Activated CD4-positive, alpha-beta T cell treated with anti-CD3 and anti-CD28 coated beads for 1 hour (primary cell): ENCODE measurements at places on chromosomes 5 and 9.

GRCh38 chr5:41156739-41157138, 56.6 kb downstream of the C6 start:
- DNase-seq, result no peak

- DNase-seq, result no peak
Measured at GRCh38 chr5:67414712-67415111, 218.1 kb upstream of the CD180 start.

GRCh38 chr5:59020611-59021285, 437.9 kb downstream of the RAB3C start:
- no peak for DNase-seq

DNA sequence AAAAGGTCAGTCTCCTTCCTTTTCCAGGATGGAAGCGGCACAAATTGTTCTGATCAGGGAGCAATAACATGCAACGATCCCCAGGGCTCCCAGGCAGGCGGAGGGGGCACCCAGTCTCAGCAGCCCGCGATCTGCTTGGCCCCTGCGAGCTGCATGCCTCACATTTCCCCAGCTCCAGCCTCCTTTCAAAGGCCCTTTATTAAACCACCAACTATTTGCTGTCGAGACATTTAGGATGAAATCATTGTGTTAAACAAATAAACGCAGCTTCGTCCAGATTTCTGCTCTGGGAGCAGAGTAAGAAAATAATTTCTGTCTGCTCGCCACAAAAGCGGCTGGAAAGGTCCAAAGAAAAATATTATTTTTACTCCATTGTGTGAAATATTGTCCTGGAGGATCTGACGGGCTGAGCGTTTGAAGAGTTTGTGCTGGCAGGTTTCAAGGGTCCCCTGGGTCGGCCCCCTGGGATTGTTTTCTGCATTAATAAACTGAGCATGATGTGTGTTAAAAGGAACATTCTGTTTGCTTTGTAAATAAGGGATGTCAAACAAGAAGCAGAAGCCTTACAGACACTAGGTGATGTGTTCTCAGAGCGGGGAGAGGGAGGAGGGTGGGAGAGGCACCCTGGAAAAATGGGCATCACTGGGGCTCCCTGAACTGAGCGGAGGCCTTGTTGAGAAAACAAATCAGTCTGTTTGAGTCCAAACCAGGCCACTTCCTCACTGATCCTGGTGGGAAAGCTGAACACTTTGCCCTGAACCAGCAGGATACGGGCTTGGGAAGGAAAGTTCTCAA, 110.1 kb downstream of the FOXD1 start:
- DNase-seq, result no peak

- DNase-seq, result no peak
Measured at GRCh38 chr5:150502106-150502505, 5.8 kb upstream of the NDST1 start.

GRCh38 chr5:130706696-130707095, 458.4 kb downstream of the HINT1 start:
- no peak for DNase-seq

GRCh38 chr5:179869641-179870402, 11.2 kb upstream of the MRNIP start:
- DNase-seq, result no peak

GRCh38 chr5:133750356-133750755, 138.0 kb upstream of the FSTL4 start:
- no peak for DNase-seq

- DNase-seq, result no peak
Measured at GRCh38 chr9:114880291-114880745, 50.1 kb downstream of the TNFSF8 start.

DNA sequence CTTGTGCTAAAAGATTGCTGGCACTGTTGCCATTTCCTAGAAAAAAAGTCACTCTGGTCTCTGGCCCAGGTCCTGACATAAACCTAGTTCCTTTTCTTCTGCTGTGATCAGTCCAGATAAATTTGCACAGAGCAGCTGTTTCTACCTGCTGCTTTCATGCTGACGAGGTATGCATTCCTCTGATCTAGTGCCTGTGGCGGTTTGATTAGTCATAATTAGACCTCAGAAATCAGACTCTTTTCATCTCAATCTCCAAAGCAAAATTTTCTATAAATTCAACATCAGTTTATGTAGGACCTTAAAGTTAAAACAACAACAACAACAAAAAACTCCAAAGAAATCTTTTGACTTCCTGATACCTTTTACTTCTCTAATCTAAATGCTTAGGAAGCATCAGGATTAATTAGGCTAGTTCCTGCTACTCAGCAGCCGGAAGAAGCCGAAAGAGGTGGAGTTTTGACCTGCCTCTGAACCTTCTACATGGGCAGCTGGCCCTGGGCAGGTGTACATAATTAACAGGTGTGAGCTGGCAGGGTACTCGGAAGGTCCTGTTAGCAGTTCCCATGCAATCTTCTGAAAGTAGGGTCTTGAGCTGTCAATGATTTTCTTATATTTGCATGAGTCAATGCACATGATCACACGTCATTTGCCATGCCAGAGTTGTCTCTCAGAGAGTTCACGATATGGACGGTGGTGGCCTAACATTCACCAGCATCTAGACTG, 83.3 kb upstream of the CCDC112 start:
- DNase-seq, result no peak
